H1 (cell line): ENCODE measurements at places on chromosomes 3 and 15. TPM values are rescaled to one million over a fixed set of nuclear protein-coding genes. Genes with fewer than 3 reads are reported as not detected.
A peak's percentile ranks its signal among the peaks of the same experiment; 100 is the strongest.

ARHGEF26 gene
- total RNA-seq: 13.3 and 15.6 TPM in 2 replicates

GRCh38 chr3:10306156-10306555 is 13.4 kb upstream of the GHRL start:
- no peak for DNase-seq

- no peak for DNase-seq
These were observed 28.5 kb upstream of the FBLN2 start for GRCh38 chr3:13520326-13520880.

DNA sequence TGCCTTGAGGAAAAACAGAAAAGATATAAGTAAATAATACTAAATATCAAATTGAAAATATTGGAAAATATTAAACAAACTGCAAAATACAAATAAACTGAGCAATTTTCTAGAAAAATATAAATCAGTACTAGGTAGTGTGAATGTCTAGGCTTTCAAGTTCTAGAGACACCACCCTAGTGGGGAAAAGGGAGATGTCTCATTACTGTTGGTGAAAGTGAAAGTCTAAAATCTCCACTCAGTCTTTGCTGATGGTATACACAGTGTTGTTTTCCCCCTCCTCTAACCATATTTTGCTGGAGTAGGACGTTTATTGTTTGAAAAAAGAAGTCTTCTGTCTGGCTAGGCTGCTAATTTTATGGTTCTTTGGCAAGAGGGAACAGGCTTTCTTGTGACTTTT is 1368.9 kb downstream of the OTOL1 start:
- DNase-seq: no peak

ACKR4 gene
- not detected in 2 replicates for total RNA-seq

DNA sequence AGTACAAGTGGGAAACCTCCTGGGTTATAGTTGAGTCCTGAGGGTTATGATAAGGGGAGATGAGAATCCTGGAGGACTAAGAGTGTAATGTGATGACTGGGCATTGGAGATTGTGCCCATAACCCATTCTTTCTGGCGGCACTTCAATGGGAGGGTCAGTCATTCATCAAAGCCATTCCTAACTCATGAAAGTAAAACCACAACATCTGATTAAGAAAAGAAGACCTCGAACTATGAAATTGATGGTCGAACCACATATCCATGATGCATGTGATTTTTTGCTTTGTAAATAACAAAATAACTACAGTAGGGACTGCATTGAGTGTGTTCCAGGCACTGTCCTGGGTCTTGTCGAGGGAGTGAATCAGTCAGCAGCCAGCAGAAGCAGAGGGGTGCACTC is 215.1 kb downstream of the SHQ1 start:
- DNase-seq: no peak

SLC12A1 gene
- total RNA-seq: 1.0 TPM in 2 replicates

GRCh38 chr15:42191610-42192346 is 16.3 kb downstream of the VPS39 start:
- DNase-seq: no peak

DNA sequence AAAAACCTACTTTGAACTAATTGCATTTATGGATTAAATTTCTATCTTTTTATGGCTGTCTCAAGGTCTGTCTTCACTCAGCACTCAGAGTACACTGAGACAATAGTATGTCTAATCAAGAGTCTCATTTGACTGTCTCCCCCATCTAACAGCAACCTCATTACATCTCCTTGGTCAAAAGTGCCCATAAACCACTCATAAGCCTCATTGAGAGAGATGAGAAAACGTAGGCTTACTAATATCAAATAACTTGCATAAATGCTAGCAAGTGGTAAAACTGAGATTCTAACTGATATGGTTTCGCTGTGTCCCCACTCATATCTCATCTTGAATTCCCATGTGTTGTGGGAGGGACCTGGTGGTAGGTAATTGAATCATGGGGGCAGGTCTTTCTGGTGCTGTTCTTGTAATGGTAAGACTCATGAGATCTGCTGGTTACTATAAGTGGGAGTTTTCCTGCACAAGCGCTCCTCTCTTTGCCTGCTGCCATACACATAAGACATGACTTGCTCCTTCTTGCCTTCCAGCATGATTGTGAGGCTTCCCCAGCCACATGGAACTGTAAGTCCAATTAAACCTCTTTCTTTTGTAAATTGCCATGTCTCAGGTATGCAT is 113.9 kb downstream of the TFDP2 start:
- DNase-seq: no peak

CHRFAM7A gene
- total RNA-seq: 3.3 and 7.3 TPM in 2 replicates

DMXL2 gene
- total RNA-seq: 10.6 and 11.4 TPM in 2 replicates

DNA sequence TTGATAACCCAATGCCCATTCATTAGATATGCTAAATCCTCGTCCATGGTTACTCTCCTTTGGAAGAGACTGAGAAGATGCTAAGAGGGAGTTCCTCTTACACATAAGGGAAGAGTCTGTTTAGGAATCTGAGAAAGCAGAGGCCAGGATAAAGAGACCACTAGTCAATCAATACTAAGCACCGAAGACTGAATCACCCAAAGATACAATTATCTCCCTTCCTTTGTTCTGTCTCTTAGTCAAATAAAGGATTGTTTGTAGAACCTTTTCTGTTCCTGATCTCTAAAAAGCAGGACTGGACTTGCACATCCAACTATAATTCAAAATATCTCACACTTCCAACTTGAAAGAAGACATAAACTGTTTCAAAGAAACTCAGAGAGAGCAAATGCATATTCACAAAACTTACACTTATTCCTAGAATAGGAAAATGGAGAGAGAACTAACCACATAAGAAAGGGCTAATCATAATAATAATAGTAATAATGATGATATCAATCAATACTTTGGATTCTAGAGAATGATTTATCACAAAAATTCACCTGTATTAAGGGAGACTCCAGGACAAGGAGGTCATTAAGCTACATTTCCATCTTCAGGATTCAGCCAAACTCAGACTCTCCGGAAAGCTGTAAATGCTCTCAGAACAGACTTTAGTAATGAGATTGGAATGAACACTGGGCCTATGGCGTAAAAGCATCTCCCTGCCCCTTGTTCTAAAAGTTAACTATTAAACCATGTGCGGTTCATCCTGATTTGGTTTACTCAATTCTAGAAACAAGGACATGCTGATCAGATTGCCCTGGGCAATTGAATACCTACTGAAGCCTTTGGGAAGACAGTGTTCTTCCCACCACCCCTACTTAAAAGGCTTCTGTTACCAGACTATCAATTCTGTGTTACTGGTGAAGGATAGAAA is 401.5 kb downstream of the ZBTB20 start:
- DNase-seq: no peak

- DNase-seq: no peak
These were observed 3.1 kb downstream of the TM4SF1 start for GRCh38 chr3:149374391-149374790.

DNA sequence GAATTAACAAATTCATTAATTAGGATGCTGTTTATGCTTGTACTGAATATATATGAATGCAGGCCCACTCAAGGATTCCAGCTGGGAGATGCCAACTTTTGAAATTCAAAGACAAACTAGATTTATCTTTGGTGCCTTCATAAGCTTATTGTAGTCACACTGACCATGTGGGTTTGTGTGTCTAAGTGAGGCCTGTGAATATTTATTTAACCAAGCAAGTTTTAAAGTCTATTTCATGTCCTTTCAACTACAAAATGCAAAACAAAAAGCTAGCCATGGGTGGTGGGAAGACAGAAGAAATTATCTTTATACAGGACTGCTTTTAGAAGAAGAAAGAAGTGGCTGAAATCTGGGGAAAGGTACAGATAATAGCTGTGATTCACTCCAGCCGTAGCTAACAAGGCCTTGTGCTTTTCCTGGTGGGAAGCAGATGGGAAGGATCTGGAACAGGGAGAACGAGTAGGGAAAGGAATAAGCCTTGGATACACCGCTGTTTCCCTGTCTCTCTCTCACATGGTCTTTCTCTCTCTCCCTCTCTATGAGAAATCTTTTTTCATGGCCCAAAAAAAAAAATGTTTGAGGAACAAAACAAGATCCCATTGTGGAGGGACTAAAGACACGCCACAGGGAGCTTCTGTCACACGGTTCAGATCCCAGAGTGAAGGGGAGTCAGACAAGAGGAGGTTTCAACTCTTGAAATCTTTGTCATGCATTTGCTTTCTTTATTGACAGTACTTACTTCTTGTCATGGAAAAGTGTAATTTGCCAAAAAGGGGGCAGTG is 225.5 kb downstream of the RORA start:
- DNase-seq: no peak

DNA sequence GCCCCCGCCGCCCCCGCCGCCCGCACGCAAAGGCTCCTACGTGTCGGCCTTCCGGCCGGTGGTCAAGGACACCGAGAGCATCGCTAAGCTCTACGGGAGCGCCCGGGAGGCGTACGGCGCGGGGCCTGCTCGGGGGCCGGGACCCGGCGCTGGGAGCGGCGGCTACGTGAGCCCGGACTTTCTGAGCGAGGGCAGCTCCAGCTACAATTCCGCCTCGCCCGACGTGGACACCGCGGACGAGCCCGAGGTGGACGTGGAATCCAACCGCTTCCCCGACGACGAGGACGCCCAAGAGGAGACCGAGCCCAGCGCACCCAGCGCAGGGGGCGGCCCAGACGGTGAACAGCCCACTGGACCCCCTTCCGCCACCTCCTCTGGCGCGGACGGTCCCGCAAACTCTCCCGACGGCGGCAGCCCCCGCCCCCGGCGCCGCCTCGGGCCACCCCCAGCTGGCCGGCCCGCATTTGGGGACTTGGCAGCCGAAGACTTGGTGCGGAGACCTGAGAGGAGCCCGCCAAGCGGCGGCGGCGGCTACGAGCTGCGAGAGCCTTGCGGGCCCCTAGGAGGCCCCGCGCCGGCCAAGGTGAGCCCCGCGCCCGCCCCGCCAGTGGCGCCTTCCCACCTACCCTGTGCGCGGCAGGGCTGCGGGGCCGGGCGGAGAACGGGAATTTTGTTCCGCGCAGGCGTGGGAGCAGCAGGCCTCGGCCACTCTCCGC is 2.4 kb downstream of the SKOR1 start:
- DNase-seq: peak; percentile 70

POPDC2 gene
- 0.19 and 0.65 TPM in 2 replicates for total RNA-seq

- no peak for DNase-seq
These were observed 65.9 kb downstream of the SYN2 start for GRCh38 chr3:12070098-12070497.

- DNase-seq: no peak
These were observed 49.6 kb downstream of the ISG20 start for GRCh38 chr15:88688394-88688933.

DNA sequence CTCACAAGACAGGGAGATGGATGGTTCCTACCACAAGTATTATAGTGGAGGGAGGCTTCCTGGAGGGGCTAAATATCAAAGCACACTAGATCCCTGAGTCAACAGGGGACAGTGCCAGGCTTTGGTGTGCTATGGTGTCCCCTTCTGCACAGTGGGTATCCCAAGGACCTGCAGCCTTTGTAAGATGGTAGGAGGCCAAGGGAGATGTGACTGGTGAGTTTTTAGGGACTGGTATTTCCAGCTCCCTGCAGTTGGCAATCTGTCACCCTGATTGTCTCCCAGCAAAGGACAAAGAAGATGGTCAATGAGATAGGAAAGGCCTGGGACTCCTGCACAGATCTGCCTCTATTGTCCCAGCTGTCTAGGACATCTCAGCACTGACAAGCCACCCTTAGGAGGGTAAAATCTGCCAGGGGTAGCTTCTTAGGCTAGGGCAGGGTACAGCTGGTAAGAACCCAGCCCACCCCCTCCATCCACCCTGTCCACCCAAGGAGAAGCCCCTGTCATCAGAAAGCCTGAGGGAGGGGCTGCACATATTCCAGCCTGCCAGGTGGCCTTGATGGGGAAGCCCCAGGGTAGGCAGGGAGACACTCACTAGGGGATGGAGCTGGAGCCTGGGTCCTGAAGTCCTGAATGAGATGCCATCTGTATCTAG is 631 bp downstream of the CYP1A1 start:
- no peak for DNase-seq

DNA sequence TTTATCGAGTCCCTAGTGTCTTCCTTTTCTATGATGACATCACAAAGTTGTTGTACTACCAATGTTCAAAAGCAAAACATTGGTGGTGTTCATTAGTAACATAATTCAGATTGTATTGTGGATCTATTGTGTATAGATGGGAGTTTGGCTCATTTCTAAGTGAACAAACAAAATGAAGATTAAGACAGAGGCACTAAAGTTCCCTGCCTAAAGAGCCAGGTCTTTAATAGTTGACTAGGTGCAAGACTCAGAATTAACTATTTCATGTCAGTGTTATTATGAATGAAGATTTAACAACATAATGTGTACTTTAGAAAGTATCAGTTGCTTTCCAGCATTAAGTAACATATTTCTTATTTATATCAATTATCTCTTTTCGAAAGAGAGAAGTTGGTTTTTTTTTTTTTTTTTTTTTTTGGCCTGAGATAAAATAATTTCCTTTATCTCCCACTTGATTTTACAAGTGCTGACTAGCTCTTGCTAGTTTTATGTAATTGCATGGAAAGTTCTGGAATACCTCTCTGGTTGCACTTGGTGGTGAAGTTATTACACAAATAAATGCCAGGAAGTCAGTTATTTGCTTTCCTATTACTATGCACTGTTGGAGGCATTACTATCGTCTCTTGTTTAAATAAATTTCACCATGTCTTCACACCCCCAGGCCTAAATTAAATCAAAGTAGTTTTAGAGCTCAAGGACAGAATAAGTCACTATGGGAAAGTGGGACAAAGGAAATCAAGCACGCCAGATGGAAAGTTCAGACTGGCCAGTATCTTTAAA is 48.7 kb downstream of the NAALADL2 start:
- DNase-seq: no peak

GRCh38 chr3:124059580-124059979 is 67.7 kb upstream of the ROPN1 start:
- no peak for DNase-seq

GRCh38 chr3:187041362-187042307 is 97.7 kb downstream of the RPL39L start:
- no peak for DNase-seq

GRCh38 chr3:46058981-46059380 is 31.7 kb upstream of the XCR1 start:
- no peak for DNase-seq

DNA sequence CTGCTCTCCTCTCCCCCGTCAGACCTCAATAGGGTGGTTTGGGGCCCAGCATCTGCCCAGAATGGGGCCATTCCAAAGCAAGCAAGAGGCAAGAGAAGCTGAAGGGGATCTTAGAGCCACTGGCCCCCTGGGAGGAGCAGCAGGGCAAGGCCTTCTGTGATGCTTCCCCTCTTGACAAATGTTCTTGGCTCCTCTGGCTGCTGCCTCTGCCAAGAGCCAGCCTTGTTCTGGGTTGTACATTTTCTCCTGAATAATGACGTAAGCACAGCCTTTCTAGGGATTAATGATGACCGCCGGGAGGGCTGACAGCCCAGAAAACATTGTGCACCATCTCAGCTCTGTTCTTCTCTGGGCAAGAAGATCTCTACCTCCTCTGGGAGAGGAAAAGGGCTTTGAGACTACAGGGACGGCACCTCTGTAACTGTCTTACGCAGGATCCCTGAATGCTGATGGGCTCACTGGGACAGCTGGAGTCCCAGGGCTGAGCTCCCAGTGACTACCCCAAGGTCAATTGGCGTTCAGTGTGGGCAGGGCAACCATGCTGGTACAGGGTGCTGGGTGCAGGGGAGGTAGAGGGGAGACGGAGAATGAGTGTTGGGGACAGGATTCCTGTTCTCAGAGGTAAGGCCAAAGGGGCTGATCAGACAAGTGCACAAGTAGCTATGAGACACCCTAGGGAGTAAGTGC is 253.3 kb downstream of the FAM43A start:
- DNase-seq: peak; percentile 32

GRCh38 chr3:189567766-189568420 is 63.3 kb upstream of the TP63 start:
- DNase-seq: no peak

NOP10 gene
- 285 and 297 TPM in 2 replicates for total RNA-seq

- DNase-seq: no peak
These were observed 39.7 kb downstream of the SEMA5B start for GRCh38 chr3:122987736-122988319.

- DNase-seq: no peak
These were observed 96.8 kb downstream of the BDH1 start for GRCh38 chr3:197458906-197459470.

ACAA1 gene
- total RNA-seq: 31.9 and 34.8 TPM in 2 replicates
